ENCODE measurements at places on chromosomes 12 and 14. TPM values are rescaled to one million over a fixed set of nuclear protein-coding genes. Genes with fewer than 3 reads are reported as not detected.
A peak's percentile ranks its signal among the peaks of the same experiment; 100 is the strongest.

- no peak for ATAC-seq
Observed at GRCh38 chr12:20206410-20206809, 161.9 kb upstream of the PDE3A start.

- ATAC-seq, result no peak
Observed at GRCh38 chr12:70154087-70154638, 89.1 kb upstream of the CNOT2 start.

- no peak for ATAC-seq
Observed at GRCh38 chr14:100732766-100733100, 6.0 kb downstream of the DLK1 start.

DNA sequence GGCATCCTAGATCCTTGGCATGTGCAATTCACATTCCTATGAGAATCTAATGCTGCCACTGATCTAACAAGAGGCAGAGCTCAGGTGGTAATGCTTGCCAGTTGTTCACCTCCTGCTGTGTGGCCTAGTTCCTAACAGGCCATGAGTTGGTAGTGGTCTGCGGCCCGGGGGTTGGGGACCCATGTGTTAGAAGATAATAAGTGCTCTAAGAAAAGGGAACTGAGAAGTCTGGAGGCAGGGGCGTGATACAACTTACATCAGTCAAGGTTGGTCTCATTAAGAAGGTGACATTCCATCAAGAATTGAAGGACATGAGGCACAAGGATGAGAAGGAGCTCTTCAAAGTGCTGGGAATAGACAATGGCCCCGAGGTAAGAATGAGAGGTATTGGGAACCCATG, 49.3 kb downstream of the OVCH1 start:
- no peak for ATAC-seq

DNA sequence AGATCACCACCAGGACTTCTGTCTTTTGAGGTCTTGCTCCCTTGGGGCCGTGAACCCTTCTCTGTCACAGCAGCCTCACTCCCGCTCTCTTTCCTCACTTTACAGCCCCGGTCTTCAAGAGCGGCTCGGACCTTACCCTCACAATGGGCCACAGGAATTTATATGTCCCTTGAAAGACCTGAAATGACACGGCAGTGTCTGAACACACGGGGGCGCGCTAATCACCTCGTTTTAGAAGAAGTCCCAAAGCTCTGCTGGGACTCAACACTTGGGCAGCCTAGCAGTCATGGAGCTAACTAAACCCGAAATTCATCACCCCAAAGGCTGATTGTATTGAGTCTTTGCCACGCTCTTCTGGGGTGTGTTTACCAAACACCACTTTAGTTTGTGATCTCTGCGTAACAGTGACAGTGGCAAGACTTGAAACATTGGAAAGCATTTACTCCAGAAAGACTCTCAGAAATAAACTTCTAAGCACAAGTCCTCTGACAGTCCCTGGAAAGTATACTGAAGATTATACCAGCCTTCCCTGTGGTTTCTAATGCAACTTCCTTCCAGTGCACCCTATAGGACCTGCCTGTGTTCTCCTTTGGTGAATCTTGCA, 29.0 kb downstream of the SERPINA11 start:
- peak; percentile 70 for ATAC-seq

GRCh38 chr12:24356240-24356804, 406.9 kb upstream of the SOX5 start:
- no peak for ATAC-seq

- no peak for ATAC-seq
Observed at GRCh38 chr12:32145096-32145495, 38.4 kb downstream of the BICD1 start.

DNA sequence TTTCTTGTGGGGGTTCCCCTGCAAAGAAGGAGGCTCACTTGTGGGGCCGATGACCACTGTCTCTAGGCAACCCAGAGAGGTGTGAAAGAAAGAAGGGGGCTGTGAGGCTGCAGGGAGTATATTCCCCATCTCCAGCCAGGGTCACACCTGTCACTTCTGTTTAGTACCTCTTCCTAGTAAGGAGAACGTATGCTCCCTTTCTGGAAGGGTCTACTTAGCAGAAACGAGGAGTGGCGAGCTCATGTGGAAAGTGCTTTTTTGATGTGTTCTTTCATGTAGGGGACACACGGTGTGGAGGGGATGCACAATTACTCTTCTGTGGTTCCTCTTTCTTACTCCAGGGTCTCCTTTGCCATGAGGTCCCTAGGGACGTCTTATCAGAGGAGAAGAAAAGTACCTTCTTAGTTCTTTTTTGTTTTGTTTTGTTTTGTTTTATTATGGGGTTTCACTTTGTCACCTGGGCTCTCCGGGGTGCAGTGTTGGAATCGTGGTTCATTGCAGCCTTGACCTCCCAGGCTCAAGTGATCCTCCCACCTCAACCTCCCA, 58.3 kb downstream of the PRKCH start:
- ATAC-seq, result peak; percentile 27

DNA sequence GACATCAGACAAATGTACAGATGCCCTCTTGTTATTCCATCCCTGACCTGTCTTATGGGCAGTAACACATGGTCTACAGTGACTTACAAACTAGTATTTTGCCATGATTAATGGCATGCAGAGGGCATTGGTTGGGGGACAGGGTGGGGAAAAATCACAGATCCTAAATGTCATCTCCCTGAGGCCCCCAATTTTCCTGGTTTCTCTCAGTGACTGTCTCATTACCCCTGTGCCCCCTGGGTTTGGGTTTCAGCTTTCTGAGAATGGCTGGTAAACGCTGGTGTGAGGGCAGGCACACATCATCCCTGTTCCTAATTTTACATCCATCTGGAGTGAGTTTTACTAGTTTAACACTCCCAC, 10.1 kb downstream of the KRT76 start:
- no peak for ATAC-seq

- ATAC-seq, result no peak
Observed at GRCh38 chr12:48979602-48980388, 1.7 kb downstream of the WNT1 start.

- ATAC-seq, result no peak
Observed at GRCh38 chr12:69720750-69721149, 17.9 kb upstream of the RAB3IP start.

DNA sequence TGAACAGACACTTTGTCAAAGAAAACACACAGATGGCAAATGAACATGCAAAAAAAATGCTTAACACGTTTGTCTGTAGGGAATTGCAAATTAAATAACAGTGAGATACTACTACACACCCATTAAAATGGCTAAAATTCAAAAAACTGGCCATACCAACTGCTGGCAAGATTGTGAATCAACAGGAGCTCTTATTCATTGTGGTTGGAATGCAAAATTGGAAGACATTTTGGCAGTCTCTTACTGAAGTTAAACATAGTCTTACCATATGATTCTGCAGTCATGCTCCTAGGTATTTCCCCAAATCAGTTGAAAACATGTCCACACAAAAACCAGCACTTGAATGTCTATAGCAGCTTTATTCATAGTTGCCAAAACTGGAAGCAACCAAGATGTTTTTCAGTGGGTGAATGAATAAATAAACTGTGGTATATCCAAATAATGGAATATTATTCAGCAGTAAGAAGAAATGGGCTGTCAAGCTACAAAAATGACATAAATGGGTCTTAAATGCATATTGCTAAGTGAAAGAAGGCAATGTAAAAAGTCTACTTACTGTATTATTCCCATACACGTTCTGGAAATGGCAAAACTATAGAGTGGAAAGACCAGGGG, 91.4 kb downstream of the PLEKHA5 start:
- peak; percentile 76 for ATAC-seq

DNA sequence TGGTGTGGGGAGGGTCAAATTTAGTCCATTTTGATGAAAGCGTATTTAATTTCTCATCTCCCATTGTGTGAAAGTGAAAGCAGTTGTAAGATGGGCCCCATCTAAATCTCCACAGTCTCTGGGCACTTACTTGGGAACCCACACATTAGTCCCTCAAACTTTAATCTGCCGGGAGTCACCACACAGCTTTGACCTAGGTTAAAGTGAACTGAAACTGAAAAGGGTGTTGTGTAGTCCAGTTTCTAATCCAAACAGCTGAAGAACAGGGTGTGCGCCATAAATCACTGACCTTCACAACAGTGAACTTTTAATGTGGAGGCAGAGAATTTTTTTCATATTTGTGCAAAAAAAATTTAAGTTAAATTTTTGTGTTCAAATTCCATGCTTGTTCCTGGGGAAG, 48.4 kb upstream of the PTPRO start:
- no peak for ATAC-seq

DNA sequence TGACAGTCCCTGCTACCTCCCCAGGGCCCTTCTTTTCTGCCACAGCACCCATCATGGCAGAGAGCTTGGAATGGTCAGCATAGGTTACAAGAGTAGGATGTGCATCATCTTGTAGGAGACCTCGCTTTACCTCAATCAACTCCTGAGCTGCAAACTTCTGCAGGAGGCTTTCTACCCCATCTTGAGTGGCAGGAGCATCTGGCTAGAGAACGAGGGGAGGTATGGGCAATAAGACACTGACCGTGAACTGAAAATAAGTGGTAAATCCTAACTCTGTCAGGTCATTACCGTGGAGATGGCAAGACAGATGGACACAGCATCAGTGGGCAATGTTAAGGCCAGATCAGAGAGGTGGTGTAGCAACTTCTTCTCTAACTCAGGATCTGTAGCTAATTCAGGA, 7.8 kb downstream of the METTL3 start:
- no peak for ATAC-seq

CACNA1C gene
- total RNA-seq, result 0.04 TPM

SAMD15 gene
- total RNA-seq, result 0.29 TPM

RASSF9 gene
- not detected for total RNA-seq

FAM90A1 gene
- not detected for total RNA-seq

DHRS2 gene
- 17.7 TPM for total RNA-seq

PPFIA2 gene
- total RNA-seq, result not detected

EXOC3L4 gene
- total RNA-seq, result not detected

GLIPR1L1 gene
- not detected for total RNA-seq

TTC6 gene
- not detected for total RNA-seq

EP400 gene
- 60.0 TPM for total RNA-seq

All from activated T-helper 17 cell treated with anti-CD3 and anti-CD28 coated beads, Interleukin-2, amount 50 U/mL, for 72 hours (primary cell).